ENCODE measurements at places on chromosomes 5 and 9.

DNA sequence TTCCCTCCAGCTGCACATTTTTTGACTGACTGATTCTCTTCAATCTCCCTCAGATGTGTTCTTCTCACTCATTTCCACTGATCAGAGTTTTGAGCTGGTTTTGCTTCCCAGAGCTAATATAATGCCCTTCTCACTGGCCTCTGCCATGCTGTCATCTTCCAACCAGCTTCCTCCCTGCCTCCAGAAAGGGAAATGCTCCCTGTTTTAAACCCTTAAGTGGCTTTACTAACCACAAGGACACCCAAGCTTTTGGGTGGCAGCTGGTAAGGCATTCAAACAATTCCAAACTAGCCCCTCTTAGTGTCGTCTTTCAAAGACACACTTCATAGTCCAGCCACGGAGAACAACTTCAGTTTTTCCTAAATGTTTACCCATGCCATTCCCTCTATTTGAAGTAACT is 172.5 kb downstream of the CRB2 start:
- DNase-seq, result no peak

GRCh38 chr5:73605223-73606087 is 20.5 kb upstream of the ARHGEF28 start:
- no peak for DNase-seq

DNA sequence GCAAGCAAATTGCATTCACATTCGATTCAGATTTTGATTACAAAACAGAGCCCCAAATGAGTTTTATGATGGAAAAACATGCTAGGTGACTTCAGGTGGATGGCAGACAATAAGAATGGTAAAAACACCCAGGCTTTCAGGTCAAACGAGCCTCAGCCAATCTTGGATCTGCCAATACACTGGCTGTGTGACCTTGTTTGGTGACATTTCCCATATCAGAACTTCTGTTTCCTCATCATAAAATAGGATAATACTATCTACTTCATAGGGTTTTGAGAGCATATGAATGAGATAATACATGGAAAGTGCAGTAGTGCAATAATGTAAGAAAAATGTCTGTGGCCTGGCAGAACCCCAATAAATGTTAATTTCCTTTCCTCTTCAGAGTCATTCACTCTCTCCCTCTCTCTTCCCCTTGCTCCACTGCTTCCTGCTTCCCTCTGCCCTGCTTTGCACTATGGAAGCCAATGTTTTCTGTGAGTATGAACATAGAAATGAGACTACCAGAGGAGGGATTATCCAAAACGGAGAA is 54.7 kb downstream of the SH3RF2 start:
- DNase-seq, result no peak

DNA sequence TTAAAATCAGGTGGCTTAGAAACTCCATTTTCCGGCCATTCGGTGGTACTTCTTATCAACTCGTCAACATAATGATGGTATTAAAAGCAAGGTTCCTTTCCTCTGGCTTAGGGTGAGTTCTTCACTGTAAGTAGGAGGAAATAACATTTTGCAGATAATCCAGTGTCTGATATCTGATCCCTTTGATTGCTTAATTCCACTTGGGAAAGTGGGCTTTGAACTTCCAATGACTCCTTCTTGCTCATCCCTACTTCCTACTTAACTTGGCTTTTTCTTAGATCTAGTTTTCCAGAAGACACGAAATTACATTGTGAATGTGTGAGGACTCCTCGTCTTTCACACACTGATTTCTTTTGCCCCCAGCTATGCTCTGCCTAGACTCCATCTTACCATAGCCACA is 31.5 kb downstream of the DDX31 start:
- no peak for DNase-seq

DNA sequence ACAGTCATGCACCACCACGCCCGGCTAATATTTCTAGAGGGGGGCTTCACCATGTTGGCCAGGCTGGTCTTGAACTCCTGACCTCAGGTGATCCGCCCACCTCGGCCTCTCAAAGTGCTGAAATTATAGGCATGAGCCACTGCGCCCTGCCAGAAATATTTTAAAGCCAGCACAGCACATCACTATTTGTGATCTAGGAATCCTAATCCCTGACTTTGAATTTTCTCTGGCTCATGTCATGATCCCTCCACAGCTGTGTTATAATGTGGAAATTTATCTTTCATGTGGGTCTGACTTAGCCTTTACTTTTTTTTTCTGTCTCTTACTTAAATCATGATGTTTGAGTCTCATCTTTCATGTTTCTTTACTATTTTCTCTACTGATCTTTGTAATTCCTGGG is 18.7 kb upstream of the ITGA1 start:
- DNase-seq, result no peak

DNA sequence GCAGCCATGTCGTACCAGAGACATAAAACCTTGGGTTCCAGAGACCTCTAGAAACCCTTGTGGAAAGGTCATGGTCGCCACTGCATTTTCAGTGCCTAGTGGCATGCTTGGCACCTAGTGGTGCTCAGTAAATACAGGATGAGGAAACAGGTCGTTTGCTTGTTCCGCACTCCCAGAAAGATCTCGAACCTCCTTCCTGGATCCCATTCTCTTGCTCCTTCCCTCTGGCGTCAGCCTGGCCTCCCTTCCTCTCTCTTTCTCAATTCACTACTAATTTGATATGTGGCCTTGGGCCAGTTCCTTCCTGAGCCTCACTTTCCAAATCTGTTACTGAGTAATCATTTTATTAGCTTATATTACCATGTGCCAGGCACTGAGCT is 4.4 kb downstream of the NDST1 start:
- DNase-seq, result no peak

DNA sequence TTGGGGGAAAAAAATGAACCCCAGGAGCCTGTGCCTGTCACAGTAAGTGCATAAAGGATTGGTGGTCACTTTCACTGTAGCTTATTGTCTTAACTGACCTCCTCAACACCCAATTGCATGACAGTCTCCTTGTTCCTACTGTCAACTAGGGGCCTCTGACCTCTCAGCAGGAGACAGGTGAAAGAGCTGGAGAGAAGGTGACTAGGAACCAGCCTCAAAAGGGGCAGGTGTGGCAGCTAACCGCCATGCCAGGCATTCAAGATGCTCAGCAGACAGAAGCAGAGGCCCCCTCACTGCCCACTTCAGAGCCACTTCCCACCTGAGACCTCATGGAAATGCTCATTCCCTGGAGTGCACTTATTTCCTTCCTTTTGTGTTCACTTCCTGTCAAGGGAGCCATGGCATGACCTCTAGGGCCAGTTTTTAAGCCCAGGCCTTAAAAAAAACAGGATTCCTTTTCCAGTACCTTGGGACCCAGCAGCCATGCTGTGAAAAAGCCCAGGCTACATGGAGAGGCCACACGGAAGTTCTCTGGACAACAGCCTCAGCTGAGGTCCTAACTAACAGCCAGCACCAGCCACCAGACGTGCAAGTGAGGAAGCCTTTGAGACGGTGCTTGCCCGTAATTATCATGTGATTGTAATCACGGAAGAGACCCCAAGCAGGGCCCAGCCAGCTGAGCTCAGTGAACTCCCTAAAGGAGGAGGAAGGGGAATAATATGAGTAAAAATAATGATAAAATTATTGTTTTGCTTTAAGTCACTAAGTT is 74.9 kb downstream of the NSUN2 start:
- no peak for DNase-seq

DNA sequence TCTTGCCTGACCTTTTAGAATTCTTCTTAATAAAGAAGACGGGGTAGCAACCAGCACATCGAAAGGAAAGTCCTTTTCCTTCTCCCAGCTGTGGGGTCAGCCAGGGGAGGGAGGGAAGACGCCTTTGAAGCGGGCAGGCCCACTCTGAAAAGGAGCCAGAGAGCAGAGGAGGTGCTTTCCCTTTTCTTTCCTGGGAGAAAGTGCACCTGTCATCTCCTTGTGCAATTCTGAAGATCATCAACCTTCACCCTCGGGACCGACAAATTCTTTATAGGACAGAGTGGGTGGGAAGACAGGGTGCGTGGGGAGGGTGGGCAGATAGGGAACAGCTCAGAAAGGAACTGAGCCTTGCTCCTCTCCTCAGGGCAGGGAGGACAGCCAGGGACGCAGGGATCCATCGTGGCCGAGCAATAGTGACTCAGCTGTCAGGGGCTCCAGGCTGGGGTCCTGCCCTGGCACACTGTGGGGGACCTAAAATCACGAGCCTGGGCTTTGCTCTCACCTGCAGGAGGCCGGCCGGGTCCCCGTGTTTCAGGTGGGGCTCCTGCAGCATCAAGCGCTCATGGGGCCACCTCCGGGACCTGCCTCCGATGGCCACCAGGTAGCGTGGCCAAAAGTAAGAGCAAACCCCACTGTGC is 141.0 kb downstream of the OLFM1 start:
- no peak for DNase-seq

DNA sequence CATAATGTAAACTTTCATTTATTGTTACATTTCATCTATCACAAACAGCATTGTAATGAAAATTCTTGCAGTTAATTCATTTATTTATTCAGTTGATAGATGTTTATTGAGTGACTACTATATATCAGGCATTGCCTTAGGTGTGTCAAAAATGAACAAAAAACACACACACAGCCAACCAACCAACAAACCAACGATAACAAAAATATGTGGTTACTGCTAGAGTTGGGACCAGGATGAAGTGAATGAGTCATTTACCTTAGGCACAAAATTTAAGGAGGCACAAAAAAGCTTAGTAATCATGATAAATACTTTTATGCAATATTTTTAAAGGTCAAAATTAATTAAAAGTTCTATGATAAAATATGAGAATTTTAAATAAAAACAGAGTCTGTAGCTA is 223.4 kb downstream of the CSNK1G3 start:
- no peak for DNase-seq

DNA sequence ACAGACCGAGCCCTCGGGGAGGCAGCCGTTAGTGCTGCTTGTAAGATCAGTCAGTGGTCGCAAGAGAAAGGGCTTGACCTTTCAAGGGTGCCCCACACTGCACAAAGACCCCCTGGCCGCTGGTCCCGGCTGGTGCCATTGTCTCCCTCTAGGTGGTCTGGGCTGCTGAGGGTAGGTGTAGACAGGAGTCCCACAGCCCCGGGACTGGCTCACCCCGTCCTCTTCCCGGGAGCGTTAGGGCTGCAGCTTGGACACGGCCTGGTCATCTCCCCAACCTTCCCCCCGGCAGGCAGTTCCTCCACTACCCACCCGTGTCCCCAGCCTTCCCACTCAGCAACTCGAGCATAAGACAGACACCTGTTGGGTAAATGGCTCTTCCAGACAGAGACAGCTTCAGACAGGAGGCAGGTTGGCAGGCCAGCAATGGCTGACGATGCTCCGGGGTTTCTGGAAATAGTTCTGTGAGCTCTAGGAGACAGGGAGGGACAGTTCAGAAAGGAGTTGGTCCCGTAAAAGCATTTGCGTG is 15.3 kb upstream of the TMEM250 start:
- DNase-seq, result no peak
